ENCODE measurements at places on chromosomes 6 and 20.

GRCh38 chr6:4647414-4648365, 128.5 kb upstream of the CDYL start:
- H3K36me3 ChIP-seq = no peaks in the 10 kb centered on the region
- H3K27ac ChIP-seq = no peak overlapping the region
- DNase-seq = no peak
- H3K4me1 ChIP-seq = peaks cover 11% of the 10 kb centered on the region
- H3K27me3 ChIP-seq = no peaks in the 10 kb centered on the region
- no peak overlapping the region for H3K4me3 ChIP-seq

DNA sequence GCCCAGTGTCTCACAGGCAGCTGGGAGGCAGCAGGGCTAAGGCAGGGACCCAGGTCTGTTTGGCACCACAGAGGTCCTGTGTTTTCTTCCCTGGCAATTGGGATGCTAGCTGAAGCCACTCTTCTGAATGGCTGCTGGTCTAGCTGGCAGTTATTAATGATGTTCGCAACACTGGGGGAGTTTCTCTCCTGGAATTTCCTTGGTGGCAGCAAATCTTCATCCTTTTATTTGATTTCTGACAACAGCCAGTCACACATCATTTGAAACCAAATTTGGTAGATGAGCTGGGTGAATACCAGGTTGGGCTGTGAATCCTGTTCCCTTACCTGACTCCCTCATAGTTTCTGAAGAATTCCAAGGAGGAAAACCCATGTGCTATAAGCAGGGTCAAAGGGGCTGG, 40.8 kb upstream of the SLC4A11 start:
- peaks cover 43% of the 10 kb centered on the region for H3K36me3 ChIP-seq
- H3K4me3 ChIP-seq = no peak overlapping the region
- no peaks in the 10 kb centered on the region for H3K4me1 ChIP-seq

GRCh38 chr6:33195304-33196165, 3.3 kb upstream of the COL11A2 start:
- peak; percentile 22 for DNase-seq
- H3K27ac ChIP-seq = no peak overlapping the region

- H3K4me1 ChIP-seq = no peaks in the 10 kb centered on the region
- H3K36me3 ChIP-seq = no peaks in the 10 kb centered on the region
- H3K27me3 ChIP-seq = no peaks in the 10 kb centered on the region
- no peak overlapping the region for H3K4me3 ChIP-seq
- DNase-seq = no peak
Observed at GRCh38 chr6:20159781-20160540, 52.3 kb downstream of the MBOAT1 start.

- H3K27me3 ChIP-seq = no peaks in the 10 kb centered on the region
- H3K36me3 ChIP-seq = no peaks in the 10 kb centered on the region
- DNase-seq = no peak
- peaks cover 15% of the 10 kb centered on the region for H3K4me1 ChIP-seq
- peak overlapping the region; percentile 82 for H3K27ac ChIP-seq
Observed at GRCh38 chr6:157534134-157534871, 153.3 kb downstream of the ZDHHC14 start.

DNA sequence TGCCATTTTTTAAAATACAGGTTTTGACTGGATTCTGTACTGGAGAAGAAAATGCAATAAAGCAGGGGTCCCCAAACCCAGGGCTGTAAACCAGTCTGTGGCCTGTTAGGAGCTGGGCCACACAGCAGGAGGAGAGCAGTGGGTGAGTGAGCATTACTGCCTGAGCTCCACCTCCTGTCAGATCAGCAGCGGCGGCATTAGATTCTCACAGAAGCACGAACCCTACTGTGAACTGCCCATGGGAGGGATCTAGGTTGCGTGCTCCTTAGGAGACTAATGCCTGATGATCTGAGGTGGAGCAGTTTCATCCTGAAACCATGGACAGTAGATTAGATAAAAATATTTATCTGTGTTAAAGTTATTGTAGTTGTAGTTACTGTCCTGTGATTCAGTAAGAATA, 21.1 kb upstream of the FBXO9 start:
- H3K27ac ChIP-seq = peak overlapping the region; percentile 84
- peaks cover 14% of the 10 kb centered on the region for H3K36me3 ChIP-seq
- no peaks in the 10 kb centered on the region for H3K27me3 ChIP-seq
- DNase-seq = no peak
- peaks cover 46% of the 10 kb centered on the region for H3K4me1 ChIP-seq
- no peak overlapping the region for H3K4me3 ChIP-seq

DNA sequence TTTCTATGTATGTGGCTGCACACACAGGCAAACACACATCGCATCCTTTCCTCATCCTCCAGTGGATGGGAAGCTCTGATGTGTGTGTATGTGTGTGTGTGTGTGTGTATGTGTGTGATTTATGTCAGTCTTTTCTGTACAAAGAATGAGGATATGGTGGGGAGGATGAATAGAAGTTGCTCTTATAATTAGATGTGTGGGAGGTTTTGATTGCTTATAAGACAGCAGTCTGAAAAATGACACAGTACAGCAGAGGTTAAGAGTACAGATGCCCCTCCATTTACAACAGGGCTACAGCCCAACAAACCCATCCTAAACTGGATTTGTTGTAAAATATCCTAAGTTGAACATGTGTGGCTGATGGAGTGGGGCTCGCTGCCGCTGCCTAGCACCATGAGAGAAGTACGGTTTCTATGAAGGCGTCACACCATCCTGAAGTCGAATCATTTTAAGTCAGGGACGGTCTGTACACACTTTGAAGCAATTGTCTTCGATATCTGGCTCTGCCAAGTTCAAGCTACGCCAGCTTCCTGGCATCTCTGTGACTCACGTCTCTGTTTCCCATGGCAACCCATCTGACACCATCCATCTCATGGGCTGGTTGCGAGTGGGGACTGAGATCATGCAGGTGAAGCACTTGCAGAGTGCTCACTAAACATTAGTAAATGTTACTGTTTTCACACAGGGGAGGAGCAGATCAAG, 252.6 kb downstream of the MYLK4 start:
- H3K27ac ChIP-seq = no peak overlapping the region
- H3K4me3 ChIP-seq = no peak overlapping the region
- peaks cover 5% of the 10 kb centered on the region for H3K4me1 ChIP-seq
- no peaks in the 10 kb centered on the region for H3K27me3 ChIP-seq
- no peak for DNase-seq

GRCh38 chr20:24705486-24705885, 236.1 kb downstream of the SYNDIG1 start:
- no peak overlapping the region for H3K27ac ChIP-seq
- DNase-seq = no peak
- peaks cover 4% of the 10 kb centered on the region for H3K27me3 ChIP-seq
- H3K4me3 ChIP-seq = no peak overlapping the region

DNA sequence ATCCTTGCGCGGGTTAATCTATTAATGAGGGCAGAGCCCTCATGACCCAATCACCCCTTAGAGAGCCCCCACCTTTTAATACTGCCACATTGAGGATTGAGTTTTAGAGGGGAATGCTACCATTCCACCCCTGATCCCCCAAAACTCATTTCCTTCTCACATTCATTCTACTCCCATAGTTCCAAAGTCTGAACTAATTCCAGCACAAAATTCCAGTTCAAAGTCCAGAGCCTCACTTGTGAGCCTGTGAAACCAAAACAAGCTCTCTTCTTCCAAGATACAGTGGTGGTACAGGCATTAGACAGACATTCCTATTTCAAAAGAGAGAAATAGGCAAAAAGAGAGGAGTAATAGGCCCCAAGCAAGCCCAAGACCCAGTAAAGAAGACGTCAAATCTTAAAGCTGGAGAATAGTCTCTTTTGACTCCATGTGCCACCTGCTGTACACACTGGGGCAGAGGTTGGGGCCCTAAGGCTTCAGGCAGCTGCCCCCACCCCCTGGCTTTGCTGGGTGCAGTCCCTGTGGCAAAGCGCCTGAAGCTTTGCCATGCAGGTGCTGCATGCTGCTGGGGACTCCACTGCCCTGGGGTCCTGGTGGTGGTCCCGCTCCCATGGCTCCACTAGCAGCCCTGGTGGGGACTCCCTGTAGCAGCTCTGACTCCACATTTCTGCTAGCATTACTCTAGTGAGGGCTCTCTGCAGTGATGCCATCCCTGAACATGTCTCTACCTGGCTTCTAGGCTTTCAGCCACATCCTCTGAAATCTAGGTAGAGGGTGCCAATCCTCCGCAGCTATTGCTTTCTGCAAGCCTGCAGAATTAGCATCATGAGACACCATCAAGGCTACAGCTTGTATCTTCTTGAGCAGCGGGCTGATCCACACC, 41.3 kb downstream of the RSPH3 start:
- H3K36me3 ChIP-seq = no peaks in the 10 kb centered on the region
- no peaks in the 10 kb centered on the region for H3K4me1 ChIP-seq
- no peaks in the 10 kb centered on the region for H3K27me3 ChIP-seq
- no peak overlapping the region for H3K27ac ChIP-seq
- DNase-seq = no peak

GRCh38 chr6:80921861-80922460, 815.5 kb downstream of the BCKDHB start:
- H3K4me1 ChIP-seq = no peaks in the 10 kb centered on the region
- H3K36me3 ChIP-seq = no peaks in the 10 kb centered on the region
- H3K4me3 ChIP-seq = no peak overlapping the region
- DNase-seq = no peak
- no peak overlapping the region for H3K27ac ChIP-seq

DNA sequence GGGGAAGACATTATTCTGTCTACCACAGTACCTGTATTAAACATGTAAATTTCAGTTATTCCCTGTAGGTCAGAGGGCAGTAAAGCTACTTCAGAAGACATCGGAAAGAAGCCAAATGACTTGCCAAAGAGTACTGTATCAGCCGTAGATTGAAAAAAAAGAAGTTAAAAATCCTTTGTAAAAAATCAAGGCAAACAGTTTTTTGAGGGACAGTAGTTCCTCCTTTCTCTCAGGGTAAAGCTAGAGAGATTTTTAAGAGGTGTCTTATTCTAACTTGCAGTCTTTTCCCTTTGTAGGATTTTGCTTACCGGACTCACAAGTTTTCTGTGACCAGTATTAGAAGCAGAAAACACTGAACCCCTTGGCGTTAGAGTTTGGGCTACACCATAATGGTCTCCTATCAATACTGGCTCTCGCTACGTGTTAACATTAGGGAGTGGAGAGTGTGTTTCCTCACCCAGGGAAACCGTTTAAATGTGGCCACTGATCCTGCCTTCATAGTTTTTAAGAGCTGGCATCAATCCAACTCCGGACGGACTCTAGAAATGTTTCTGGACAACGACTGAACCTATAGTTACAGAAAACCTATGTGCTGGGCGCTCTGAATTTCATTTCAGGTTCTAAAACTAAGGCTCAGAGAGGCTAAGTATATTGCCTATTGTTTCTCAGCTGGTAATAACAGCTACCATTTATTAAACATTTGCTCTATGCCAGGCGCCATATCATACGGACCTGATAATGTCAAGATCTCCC, 1.3 kb upstream of the ASXL1 start:
- H3K36me3 ChIP-seq = peaks cover 8% of the 10 kb centered on the region
- H3K27ac ChIP-seq = peak overlapping the region; percentile 91
- no peaks in the 10 kb centered on the region for H3K27me3 ChIP-seq
- peaks cover 23% of the 10 kb centered on the region for H3K4me1 ChIP-seq
- peak overlapping the region; percentile 96 for H3K4me3 ChIP-seq
- peak; percentile 15 for DNase-seq

DNA sequence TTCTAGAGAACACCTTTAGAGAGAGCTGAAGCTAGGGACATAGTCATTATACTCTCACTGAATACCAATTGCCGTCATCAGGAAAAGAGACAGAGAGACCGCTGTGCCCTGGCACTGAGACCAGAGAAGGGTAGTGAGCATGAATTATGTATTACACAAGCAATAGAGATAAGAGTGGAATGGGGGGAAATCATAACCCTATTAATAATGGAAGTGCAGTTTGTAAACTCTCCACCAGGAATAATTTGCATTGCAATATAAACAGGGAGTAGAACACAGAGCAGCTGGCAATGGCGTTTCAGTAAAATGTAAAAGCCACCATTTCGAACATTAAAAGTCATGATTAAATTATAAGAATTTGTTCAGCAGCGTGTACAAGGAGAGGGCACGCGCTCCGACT, 244.5 kb downstream of the MAFB start:
- peaks cover 4% of the 10 kb centered on the region for H3K4me1 ChIP-seq
- no peak for DNase-seq
- no peaks in the 10 kb centered on the region for H3K36me3 ChIP-seq
- no peak overlapping the region for H3K27ac ChIP-seq
- H3K4me3 ChIP-seq = no peak overlapping the region

DNA sequence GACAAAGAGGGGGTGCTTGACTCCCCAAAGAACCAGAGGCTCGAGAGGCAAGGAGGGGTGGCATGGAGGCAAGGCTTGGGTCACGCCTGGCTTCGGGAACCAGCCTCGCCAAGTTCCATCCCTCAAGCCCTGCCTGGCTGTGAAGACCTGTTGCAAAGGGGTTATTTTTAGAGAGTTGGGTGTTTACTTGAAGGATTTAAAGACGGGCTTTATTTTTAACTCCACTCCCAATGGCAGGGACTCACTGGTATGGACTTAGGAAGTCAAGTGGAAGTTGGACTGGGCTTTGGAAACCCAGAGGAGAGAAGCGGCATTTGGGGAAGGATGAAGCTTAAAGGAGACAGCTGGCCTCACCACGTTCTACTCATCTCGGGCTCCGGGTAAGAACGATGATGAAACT, 43.1 kb downstream of the JPH2 start:
- H3K27ac ChIP-seq = no peak overlapping the region
- H3K4me3 ChIP-seq = no peak overlapping the region
- no peaks in the 10 kb centered on the region for H3K27me3 ChIP-seq
- no peak for DNase-seq
- H3K36me3 ChIP-seq = no peaks in the 10 kb centered on the region
- H3K4me1 ChIP-seq = no peaks in the 10 kb centered on the region

DNA sequence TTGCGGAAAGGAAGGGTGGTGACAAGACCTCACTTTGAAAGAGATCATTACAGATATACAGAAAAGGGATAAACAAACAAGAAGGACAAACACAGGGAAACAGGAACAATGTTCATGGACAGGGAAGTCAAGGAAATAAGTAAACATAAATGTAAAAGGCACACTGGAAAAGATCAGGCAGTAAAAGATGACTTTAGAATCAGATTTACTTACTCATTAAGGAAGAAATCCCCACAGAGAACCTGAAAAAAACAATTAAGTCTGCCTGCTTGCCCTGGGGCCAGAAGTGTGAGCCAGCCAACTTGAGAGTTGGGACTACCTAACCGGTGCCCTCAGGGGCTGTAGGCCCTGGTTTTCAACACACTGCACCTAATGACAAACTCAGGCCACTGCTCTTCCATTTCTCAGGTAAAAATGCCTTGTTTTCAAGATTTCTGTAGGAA, 1.7 kb downstream of the APMAP start:
- no peak overlapping the region for H3K4me3 ChIP-seq
- no peaks in the 10 kb centered on the region for H3K27me3 ChIP-seq
- H3K36me3 ChIP-seq = peaks cover 3% of the 10 kb centered on the region
- peaks cover 8% of the 10 kb centered on the region for H3K4me1 ChIP-seq

- peaks cover 51% of the 10 kb centered on the region for H3K36me3 ChIP-seq
- DNase-seq = no peak
- H3K27ac ChIP-seq = no peak overlapping the region
- H3K4me3 ChIP-seq = no peak overlapping the region
- no peaks in the 10 kb centered on the region for H3K4me1 ChIP-seq
- no peaks in the 10 kb centered on the region for H3K27me3 ChIP-seq
Observed at GRCh38 chr6:75091467-75092190, 114.2 kb downstream of the COL12A1 start.

All from RWPE2 (cell line).